ENCODE measurements at places on chromosomes 5 and 9.

- DNase-seq = peak; percentile 12
Measured at GRCh38 chr9:96245399-96245798, 56.6 kb downstream of the HSD17B3 start.

DNA sequence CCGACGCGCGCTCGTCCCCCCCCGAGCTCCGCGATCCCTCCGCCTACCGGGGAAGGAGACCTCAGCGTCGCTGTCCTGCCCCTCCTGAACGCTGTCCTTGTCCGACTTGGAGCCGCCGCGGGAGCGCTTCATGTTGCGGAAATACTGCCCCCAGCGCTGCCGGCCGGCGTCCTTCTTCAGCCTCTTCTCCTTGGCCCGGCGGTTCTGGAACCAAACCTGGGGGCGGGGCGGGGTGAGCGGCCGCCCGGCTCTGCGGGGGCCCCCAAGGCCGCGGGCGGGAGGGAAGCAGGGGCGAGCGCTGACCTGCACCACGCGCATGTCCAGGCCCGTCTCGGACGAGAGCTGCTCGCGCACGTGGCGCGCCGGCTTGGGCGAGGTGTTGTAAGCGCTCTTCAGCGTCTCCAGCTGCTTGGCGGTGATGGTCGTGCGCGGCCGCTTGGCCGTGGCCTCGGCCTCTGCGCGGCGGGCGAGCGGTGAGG lies 6.3 kb downstream of the LHX3 start:
- no peak for DNase-seq

DNA sequence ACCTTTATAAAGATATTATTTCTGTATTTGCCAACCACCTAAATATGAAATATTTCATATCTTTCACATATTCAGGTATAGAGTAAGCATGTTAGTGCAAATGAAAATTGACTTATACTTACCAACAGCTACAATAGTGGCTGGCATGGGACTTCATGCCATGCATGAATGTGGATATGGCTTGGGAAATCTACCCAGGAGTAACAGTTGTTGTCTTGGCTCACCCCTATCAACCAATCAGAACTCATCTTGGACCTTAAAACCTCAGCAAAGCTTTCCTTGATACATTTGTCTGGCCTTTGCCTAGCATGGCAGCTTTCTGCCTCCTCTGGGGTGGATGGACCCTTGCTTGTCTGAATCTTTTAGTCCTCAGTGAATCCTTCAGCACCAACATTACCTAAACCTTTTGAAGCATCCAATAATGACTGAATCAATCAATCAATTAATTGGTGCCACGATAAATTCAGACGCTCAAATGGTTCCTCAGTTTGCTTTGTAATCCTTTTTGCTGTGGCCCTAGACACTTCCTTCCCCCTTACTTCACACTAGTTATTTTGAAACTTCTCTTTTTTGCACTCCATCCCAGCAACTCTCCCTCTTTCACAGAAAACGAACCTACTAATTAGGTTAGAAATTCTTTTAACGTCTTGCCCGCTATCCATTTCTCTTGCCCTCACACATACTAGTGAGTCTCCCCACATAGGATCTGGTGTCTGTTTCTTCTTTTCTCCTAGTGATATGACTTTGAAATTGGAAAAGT lies 132.3 kb upstream of the ZNF608 start:
- DNase-seq = no peak

GRCh38 chr9:14086495-14086894 lies 227.4 kb downstream of the NFIB start:
- DNase-seq = no peak

GRCh38 chr5:66793049-66793448 lies 196.9 kb downstream of the MAST4 start:
- no peak for DNase-seq

DNA sequence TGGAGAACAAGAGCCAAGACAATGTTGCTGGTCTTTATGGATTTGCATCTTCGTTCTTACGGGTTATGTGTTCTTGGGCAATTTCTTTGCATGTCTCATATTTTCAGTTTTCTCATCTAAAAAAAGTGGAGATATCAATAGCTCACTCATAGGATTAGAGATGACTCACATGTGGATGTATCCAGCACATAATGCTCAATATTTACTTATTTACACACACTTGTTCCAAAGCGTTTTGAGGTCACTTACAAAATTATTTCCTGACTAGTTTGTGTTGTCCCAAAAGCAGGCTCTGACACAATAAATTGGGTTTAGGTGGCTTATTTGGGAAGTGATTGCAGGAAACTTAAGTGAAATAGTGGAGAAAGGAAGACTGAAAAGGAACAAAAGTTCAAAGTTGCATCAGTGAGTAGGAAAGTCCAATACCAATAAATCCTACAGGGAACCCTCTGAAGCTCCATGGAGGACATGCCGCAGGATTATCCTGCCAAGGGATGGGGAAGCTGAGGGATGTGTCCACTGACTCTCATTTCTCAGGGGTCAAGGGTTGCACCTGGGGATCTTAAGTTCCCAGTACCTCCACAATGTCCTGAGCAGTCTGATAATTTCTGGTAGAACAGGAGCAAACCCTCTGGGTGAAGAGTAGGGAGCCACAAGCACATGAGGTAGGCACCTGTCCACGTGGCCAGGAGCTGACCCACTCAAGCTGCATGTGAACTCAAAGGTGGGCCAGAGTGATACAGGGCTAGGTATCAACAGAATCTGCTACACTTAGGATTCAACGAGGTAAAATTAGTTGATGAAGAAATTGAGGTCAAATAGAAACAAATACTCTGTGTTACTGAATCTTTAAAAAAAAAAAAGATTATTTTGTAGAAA lies 37.4 kb upstream of the SLC44A1 start:
- no peak for DNase-seq

DNA sequence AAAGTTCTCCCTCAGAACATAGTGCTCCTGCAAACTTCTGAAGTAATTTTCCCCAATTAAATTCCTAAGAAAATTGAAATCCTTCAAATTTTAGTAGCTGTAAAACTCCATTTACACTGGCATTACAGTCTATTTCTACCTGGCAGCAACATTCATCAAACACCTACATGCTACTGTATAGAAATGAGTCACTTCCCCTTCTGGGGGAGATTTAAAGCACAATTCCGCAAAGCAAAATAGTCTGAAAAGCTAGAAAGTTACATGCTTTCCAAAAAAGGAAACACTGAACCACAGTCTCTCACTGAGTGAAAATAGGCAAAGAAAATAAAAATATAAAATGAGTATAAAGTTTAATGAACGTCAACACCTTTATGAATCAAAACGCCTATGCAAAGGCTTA lies 43.3 kb downstream of the MCTP1 start:
- DNase-seq = no peak

DNA sequence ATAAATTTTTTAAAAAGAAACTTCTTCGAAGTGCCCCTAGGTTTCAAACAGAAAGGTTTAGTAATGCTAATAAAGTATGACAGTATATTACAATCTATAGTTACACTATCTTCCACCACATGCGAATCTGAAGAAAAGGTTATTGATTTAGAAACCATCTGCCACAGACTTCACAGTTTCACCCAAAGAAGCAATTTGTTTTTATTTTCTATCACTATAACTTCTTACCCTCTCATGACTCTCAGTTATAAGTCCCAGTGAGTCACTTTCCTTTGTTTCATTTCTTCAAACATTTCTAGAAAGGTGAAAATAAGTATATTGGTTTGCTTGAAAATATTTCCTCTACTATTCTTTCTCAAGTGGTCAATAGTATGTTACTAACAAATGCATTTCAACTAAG lies 93.6 kb downstream of the MCTP1 start:
- DNase-seq = no peak

- DNase-seq = no peak
Measured at GRCh38 chr9:38671372-38671731, 48.6 kb downstream of the FAM240B start.

DNA sequence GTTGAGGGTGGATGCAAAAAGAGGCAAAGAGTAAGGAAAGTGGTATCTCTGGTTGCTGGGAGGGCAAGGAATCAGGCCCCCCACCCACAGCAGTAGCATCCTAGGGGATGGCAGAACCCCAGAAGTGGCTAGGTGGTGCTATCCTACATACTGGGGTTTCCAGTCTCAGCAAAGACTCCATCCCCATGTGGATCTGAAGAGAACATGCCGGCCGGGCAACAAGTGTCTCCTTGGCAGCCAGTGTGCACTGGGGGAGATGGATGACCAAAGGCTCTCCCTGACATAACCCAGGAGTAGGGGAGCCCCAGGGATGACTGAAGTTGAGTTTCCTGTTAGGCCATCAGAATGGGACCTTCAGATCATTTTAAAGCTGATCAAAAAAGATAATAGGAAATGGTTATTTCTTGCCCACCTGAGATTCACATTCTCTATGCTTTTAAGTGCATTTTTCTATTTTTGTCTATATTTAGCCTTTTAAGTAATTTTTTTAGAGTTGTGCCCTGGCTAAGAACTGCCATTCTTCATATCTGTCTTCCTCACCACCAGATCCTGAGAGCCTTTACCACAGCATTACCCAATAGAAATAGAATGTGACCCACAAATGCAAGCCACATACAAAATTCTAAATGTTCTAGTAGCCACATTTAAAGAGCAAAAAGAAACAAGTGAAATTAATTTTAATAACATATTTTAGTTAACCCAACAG lies 78.7 kb upstream of the SMIM23 start:
- no peak for DNase-seq

- DNase-seq = no peak
Measured at GRCh38 chr5:97550164-97550563, 367.1 kb upstream of the RIOK2 start.

- no peak for DNase-seq
Measured at GRCh38 chr5:74576941-74577456, 63.5 kb downstream of the ENC1 start.

GRCh38 chr5:135333732-135334515 lies 65.1 kb downstream of the MACROH2A1 start:
- DNase-seq = no peak

DNA sequence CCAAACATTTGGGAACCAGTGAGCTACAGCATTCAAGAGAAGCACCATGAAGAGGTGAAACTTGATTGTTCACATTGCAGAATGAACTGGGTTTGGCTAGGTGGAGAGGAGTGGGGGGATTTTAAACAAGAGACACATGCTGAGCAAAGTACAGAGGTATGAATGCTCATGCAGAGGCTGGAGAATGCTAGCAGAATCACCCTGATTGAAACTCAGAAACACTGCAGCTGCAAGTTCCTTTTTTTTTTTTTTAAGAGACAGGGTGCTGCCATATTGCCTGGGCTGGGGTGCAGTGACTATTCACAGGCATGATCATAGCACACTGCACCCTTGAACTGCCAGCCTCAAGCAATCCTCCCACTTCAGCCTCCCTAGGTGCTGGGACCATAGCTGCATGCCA lies 35.1 kb downstream of the DENND1A start:
- no peak for DNase-seq

Data from DND-41 (cell line).